ENCODE measurements at places on chromosomes 3 and 15.

DNA sequence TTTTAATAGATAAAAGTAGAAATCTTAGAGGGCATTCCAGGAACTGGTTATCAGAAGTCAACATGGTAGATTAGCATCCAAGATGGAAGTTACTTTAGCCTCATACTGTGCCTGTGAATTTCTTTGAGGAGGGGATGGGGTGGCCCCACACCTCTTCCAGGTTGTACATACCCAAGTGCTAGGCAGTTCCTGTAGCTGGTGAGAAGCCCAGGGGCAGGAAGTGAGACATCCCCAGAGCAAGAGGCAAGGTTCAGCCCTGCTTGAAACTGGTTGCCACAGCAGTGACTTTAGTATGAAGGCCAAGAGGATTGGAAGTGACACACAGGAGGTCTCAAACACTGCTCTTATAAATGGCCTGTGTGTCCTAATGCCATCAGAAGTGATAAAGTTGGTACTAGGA is 11.9 kb downstream of the GTPBP8 start:
- DNase-seq, result no peak

GRCh38 chr15:99124641-99125040 is 19.8 kb downstream of the SYNM start:
- no peak for DNase-seq

DNA sequence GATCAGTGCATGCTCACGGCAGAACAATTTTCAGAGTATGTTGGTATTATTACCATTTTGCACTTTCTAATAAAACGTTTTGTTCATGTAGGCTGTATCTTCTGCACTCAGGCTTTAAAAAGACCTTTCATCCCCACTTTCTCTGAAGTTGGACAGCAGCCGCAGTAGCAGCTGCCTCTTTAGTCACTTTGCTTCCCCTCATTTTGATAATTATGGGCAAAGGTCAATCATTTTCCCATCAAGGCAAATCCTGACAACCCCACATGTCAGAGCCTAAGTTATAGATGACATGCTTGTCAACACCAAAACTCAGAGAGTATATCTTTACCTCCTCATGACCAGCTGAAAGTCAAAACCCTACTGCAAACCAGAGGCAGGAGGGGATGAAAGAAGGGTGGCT is 99.7 kb downstream of the ROBO2 start:
- no peak for DNase-seq

- DNase-seq, result no peak
Measured at GRCh38 chr15:29208352-29208751, 61.3 kb downstream of the NSMCE3 start.

- no peak for DNase-seq
Measured at GRCh38 chr3:185715091-185715490, 109.8 kb downstream of the IGF2BP2 start.

GRCh38 chr3:15292765-15293522 is 39.4 kb downstream of the SH3BP5 start:
- peak; percentile 39 for DNase-seq

- DNase-seq, result peak; percentile 25
Measured at GRCh38 chr15:37995461-37996347, 61.3 kb downstream of the TMCO5A start.

DNA sequence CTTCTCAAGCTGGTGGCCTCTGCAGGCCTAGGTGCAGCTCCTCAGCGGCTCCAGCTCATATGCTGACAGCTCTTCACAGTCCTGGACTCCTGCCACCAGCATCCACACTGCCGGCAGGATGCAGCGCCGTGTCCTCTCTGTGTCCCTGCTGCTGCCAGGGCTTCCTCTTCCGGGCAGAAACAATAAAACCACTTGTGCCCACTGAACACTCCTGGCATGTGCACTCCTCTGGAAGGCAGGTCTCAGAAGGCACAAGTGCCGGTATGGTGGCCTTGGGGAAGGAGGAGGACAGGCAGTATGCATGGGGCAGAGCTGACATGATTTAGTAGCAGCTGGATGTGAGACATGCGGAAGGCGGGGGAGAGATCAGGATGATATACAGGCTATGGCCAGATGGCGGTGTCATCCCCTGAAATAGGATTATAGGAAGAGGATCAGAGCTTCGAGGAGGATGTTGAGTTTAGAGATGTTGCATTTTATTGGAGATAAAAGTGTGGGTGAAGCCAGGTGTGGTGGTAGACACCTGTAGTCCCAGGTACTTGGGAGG is 7.5 kb upstream of the MAN2A2 start:
- DNase-seq, result no peak

DNA sequence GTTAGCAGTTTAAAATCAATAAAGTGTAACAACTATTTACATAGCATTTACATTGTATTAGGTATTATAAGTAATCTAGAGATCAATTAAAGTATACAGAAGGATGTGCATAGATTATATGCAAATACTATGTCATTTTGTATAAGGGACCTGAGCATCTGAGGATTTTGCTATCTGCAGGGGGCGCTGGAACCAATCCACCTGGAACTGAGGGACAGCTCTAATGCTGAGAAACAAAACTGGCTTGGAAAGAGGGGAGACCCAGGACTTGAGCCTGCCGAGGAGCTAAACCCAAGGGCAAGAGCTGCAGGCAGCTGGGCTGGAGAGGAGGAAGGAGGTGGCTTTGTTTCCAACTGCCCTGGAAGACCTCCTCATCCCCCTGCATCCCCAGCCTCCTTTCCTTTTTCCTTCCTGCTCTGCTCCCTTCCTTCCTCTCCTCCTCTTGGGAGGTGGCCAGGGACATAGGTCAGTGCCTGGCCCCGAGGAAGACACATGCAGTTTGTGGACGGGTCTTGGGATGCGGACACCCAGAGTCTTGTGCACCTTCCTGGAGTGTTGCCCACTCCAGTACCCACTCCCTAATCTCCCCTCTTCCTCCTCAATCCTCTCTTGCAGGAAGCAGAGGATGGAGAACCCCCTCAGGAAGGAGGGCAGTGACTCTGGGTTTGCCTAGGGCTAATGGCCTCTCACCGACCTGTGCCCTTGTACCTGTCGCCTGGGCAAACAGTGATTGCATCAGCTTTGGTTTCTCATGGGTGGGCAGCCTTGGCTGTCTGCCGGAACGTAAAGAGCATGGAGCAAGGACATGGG is 825 bp upstream of the RTP3 start:
- no peak for DNase-seq

GRCh38 chr3:62439176-62439813 is 65.9 kb upstream of the FEZF2 start:
- DNase-seq, result no peak

- no peak for DNase-seq
Measured at GRCh38 chr15:98330258-98330657, 318.1 kb upstream of the IGF1R start.

DNA sequence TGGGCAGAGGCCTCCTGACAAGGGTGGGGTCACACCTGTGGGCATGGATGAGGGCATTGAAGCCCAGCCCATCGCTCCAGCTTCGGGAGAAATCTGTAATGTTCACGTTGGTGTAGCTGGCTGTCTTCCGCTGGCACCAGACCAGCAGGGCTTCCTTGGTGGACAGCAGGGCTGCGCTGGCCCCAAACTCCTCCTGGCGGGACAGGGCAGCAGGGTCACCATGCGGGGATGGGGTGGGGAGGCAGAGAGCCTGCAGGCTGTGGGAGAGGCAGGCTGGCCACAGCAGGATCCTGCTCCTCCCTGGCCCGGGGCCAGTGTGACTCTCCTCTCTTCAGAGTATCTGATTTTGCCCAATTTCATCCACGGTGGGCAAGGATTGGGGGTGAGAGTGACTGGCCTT is 6.0 kb downstream of the SPTBN5 start:
- no peak for DNase-seq

DNA sequence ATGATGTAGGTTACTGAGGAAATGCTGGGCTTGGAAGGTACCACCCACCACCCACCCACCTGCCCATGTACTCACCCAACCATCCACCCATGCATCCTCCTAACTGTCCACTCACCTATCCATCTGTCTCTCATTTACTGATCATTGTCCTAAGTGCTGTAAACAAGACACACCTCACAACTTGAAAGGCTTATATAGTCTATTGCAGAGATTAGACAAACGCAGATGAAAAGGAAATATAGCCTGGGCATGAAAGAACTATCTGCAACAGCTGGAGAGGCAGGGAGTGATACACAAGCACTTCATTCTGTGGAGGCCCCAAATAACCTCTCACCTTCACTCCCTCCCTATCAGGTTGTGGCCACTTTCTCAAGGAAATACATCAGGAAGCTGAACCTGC is 54.0 kb downstream of the DAPK2 start:
- no peak for DNase-seq

DNA sequence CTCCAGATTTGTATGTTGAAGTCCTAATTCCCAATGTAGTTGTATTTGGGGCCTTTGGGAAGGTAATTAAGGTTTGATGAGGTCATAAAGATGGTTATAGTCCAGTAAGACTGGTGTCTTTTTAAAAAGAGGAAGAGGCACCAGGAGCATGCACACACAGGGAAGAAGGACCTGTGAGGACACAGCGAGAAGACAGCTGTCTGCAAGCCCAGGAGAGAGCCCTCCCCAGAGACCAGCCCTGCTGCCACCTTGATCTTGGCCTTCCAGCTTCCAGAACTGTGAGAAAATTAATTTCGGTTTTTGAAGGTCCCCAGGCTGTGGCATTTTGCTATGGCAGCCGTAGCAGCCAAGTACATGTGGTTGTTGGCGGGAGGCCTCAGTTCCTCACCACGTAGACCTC is 32.8 kb upstream of the TSEN2 start:
- DNase-seq, result no peak

GRCh38 chr3:37309921-37310665 is 135.7 kb upstream of the LRRFIP2 start:
- DNase-seq, result no peak

DNA sequence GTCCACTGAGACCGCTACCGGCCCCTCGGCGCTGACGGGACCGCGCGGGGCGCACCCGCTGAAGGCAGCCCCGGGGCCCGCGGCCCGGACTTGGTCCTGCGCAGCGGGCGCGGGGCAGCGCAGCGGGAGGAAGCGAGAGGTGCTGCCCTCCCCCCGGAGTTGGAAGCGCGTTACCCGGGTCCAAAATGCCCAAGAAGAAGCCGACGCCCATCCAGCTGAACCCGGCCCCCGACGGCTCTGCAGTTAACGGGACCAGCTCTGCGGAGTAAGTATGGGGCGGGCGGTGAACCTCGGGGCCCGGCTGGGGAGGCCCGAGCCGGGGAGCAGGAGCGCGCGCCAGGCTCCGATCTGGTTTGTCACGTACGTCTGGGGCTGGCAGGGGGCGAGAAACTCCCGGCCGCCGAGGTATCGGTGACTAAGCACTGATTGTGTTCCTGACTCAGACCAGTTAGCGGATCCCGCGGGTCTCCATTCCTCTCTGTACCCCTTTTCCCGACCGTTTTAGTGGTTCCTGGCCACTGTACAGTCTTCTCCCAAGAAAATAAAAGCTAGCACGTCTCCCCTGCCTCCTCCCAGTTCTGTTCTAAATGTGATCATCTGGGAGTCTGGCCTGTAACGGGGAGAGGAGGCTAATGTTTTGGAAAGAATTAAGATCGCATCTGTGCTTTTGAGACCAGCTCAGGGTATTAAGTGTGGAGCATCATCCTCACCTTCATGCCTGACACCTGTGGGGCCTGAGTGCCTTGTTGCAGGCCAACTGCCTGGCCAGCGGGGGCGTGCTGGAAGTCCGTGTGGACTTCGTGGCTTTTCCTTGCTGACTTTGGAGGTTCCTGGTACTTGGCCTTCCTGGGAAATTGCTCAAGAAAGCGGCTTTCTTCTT is 691 bp downstream of the MAP2K1 start:
- DNase-seq, result peak; percentile 70

- DNase-seq, result no peak
Measured at GRCh38 chr15:72353266-72353665, 22.5 kb downstream of the HEXA start.

DNA sequence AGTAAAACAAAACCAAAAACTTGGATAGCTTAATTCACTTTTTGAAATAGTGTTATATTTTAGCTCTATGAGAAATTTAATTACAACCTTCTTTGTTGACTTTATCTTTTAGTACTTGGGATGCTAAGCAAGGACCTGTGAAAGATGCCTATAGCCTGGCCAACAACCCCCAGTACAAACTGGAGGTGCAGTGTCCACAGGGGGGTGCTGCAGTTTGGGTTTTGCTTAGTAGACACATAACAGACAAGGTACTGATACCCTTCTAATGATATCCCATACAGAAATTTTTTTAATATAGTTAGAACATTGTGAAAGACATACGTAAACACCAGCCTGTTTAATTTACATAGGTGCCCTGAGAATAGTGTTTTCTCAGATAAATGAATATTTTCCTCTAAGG is 35.3 kb downstream of the CAPN7 start:
- no peak for DNase-seq

- no peak for DNase-seq
Measured at GRCh38 chr3:8237893-8238292, 263.7 kb upstream of the LMCD1 start.

GRCh38 chr3:159950156-159950898 is 38.3 kb upstream of the IL12A start:
- no peak for DNase-seq

DNA sequence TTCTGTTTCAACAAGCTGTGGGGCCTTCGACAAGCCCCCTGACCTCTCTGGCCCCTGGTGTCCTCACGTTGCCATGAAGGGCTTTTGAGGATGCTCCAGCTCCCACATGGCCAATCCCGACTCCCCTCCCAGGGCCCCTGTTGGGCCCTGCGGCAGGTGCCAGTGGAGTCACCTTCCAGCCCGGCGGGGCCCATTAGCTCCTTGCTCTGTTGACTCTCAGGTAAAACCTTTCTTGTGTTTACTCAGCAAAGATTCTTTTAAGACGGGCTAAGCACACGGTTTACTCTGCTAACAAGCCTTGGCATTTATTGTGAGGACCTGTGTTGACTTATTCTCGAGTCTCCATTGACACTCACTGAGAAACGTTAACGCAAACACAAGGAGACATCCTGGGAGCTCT is 15.0 kb downstream of the RPLP1 start:
- DNase-seq, result no peak

GRCh38 chr3:164929642-164930041 is 148.7 kb downstream of the SI start:
- no peak for DNase-seq
